ENCODE measurements at places on chromosomes 4 and X. TPM values are rescaled to one million over a fixed set of nuclear protein-coding genes. Genes with fewer than 3 reads are reported as not detected.
A peak's percentile ranks its signal among the peaks of the same experiment; 100 is the strongest.

- DNase-seq = no peak
These were observed 351.7 kb upstream of the FAM241A start for GRCh38 chr4:111793433-111794091.

DNA sequence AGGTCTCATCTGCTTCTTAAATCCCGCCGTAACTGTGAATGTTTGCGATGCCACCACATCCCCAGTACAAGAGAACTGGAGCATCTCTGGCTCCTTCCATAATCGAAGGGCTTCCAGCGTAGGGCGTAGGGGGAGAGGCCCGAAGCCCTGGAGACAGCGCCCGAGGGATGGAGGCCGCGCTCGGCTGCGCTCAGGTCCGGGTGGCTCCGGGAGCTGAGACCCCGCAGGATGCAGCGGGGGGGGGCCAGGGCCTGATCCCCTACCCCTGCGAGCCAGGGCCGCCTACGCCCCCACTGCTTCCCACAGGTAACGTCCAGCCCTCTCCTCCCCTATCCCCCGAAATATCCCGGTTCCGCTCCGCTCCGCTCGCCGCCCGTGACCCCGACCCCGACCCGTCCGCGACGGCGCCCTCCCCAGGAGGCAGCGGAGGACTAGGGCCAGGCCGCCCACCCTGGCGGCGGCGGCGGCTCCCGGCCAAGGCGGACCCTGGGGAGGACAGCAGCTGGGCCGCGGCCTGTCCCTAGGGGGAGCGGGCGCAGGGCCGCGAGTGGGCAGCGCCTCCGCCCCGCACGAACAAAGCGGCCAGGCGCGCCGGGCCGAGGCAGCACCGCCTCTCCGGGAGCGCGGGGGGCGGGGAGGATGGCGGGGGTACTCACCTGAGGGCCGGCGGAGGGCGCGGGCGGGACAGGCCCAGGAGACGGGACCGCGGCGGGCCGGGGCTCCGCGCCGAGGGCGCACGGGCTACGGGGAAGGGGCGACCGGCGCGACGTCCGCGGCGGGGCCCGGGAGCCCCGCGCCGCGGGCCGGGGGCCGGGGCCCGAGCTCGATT, 723 bp downstream of the WDFY3 start:
- DNase-seq = no peak

DNA sequence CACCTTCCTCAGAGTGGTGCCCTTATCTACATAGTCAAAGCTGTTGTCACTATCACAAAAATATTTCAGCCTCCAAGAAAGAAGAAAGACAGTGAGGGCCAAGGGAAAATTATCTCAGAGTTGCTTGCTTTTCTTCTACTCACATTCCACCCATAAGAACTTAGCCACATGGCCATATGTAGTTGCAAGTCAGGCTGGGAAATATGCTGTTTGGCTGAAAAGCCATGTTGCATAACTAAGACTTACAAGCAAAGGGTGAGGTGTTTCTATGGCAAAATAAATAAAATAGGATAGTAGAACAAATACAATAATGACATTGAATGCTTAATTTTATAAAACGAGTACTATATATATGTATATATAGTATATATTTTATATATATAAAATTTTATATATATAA, 365.9 kb upstream of the PABPC4L start:
- no peak for DNase-seq

- no peak for DNase-seq
These were observed 49.8 kb downstream of the PDHA2 start for GRCh38 chr4:95889662-95890061.

- no peak for DNase-seq
These were observed 59.9 kb downstream of the CHIC2 start for GRCh38 chr4:54004463-54004862.

DNA sequence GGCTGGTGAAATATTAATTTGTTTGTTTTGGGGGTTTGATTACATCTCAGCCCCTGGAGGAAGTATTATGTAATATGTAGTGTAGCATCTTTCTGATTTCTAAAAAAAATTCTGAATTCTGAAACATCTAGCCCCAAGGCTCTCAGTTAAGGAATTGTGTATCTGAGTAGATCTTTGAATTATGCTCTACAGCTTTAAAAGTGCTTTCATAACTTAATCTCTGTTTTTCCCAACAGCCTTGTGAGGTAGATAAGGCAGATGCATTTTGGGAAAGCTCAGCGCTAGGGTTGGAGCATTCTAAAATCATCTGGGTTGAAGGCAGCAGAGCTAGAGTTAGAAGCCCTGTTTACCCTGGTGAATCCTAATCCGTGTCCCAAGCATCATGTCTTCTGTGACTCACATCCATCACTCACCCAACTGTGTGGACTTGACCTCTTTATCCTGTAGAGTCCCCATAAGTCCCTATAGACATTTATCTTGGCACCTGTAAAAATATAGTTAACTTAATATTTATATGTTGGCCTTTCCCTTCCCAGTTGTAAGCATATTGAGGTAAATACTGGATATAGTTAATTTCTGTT, 49.8 kb downstream of the FNIP2 start:
- no peak for DNase-seq

- no peak for DNase-seq
These were observed 49.8 kb downstream of the DLG3 start for GRCh38 chrX:70494441-70494840.

DNA sequence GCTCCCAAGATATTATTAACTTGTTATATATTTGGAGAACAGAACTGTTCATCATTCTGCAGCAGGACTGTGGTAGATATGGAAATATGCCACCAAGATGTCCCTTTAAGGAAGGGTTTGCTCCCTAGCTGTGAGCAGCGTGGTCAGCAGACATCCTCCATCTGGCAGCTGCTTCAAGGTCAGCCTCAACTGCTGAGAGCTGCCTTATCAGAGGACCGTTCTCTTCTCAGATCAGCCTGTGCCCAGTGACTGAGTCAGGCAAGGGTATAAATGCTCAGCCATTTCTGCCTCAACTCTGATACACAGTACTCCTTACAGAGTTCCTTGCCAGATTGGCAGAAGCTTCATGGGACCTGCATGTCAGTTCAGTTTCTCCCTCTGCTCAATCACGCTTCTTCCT, 63.4 kb upstream of the MAGEB2 start:
- no peak for DNase-seq

DNA sequence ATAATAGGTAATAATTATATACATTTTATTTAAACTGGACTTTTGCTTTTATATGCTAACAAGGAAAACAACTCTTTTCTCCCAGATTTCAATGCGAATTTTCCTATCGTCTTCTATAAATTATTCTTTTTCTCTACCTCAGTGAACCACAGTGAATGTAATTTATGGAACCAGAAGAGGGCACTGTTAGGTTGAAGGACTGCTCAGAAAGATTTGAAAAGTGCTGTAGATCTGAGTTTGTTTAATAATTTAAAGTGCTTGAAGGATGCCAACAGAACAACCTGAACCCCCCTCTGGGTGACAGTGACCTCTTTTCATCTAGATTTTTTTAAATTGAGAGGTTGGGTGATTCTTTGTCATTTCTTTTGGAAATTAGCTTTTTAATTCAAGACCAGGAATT, 54.9 kb downstream of the PHOX2B start:
- no peak for DNase-seq

- peak; percentile 34 for DNase-seq
These were observed 726.5 kb downstream of the FAM133A start for GRCh38 chrX:94400488-94400887.

Gene CXCL5
- total RNA-seq = not detected

Gene PCDH18
- total RNA-seq = 0.40 TPM

Gene TRIM2
- total RNA-seq = 56.0 TPM

Gene CXCR3
- not detected for total RNA-seq

Gene BLOC1S4
- total RNA-seq = 13.9 TPM

Gene KLF8
- total RNA-seq = 93.2 TPM
